Stimulated activated CD4-positive, alpha-beta T cell treated with anti-CD3 and anti-CD28 coated beads, TNF-alpha, amount 100 ng/mL, for 24 hours (primary cell): ENCODE measurements at places on chromosomes 1 and 21.
A peak's percentile ranks its signal among the peaks of the same experiment; 100 is the strongest.

DNA sequence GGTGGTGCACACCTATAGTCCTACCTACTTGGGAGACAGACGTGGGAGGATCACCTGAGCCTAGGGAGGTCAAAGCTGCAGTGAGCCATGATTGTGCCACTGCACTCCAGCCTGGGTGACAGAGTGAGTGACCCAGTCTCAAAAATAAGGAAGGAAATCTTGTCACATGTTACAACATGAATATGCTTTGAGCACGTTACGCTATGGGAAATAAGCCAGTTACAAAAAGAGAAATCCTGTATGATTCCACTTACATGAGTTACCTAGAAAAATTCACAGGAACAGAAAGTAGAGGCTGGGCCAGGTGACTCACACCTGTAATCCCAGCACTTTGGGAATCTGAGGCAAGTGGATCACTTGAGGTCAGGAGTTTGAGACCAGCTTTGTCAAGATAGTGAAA, 6.7 kb upstream of the PADI6 start:
- no peak for DNase-seq

- no peak for DNase-seq
Measured at GRCh38 chr1:183226361-183226760, 40.3 kb downstream of the LAMC2 start.

- DNase-seq: no peak
Measured at GRCh38 chr21:8992731-8993174, 1528.6 kb upstream of the TPTE start.

- DNase-seq: no peak
Measured at GRCh38 chr1:165443539-165444311, 1.2 kb downstream of the RXRG start.

DNA sequence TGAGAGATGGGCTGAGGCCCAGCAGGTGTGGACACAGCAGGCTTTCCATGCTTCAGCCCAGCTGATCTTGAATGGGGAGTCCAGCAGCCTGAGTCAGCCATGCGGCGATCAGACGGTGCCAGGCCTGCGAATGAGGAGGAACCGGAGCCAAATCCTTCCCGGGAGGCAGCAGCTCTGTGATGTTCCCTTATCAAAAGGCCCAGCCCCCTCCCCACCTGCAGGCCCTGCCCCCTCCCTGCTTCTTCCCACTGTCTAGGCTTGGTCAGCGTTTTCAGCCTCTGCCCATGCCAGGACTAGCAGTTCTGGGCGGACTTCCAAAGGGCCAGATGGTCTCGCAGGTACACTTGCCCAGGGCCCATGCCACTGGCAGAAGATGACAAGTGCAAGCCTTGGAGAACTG, 253.8 kb downstream of the KAZN start:
- DNase-seq: no peak

GRCh38 chr1:26254404-26254803, 20.4 kb downstream of the CEP85 start:
- DNase-seq: no peak

DNA sequence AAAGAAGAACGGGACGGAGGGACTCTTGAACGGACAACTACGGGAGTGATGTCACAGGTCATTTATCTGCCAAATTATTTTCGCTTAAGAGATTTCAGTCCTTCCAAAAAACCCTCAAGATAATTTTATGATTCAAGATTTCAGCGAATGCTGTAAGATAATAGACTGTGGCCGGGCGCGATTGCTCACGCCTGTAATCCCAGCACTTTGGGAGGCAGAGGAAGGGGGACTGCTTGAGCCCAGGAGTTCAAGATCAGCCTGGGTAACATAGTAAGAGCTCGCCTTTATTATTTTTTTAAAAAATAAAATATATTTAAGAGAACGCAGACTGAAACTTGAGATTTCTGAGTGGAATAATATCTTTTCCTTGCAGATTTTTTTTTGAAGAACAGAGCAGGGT, 609 bp downstream of the RWDD2B start:
- DNase-seq: no peak

DNA sequence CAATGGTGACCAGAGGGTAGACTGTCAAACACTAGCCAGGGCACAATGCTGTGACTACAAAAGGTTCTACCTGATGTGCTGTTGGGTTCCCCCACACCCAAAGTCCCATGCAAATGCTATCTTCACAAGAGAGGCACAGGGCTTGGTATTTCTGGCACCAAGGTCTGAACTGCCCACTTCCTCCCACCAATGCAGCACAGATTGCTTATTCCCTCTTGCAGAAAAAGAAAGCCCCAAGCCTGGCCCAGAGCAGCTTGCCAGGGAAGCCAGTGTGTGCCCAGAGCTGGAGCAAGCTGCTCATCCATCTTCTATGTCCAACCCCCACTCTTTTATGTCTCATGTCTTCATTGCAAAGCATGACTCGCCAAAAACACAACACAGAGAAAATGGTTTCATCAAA, 149.4 kb upstream of the CAMK1G start:
- no peak for DNase-seq

DNA sequence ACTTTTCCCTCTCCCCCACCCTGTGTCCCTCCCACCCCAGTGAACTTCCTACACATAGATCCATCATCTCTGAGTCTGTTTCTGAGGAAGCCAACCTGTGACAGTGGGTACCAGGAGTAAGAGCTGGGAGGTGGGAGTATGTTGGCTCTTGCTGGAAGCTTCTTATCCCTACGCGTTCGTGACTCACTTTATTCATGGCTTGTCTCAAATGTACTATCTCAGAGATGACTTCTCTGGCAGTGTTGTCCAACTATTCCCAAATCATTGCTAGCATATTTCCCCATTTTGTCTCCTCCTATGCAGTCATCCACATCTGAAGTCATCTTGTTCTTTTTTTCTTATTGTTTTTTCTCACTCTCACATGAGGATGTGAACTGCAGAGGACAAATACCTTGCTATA, 88.0 kb downstream of the HIVEP3 start:
- DNase-seq: no peak

- no peak for DNase-seq
Measured at GRCh38 chr1:184553845-184554244, 167.0 kb downstream of the C1orf21 start.

- DNase-seq: no peak
Measured at GRCh38 chr1:212970085-212970484, 19.7 kb downstream of the VASH2 start.

DNA sequence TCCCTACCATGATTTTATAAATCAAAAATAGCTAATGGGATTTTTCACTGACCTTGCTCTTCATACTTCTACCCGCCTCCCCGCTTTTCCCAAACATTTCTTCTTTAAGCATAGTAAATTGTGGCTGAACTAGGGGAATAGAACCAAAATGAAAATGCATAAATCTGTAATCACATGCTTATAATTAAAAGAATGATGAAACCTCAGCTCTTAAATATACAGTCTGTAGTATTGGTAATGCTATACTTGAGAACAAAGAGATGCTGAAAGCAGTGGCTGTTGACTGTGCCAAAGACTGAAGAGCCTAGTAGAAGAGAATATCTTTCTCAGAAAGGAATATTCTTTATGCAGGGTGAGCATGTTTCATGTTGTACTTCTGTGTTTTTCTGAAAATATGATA, 249.1 kb downstream of the GREM2 start:
- DNase-seq: no peak

DNA sequence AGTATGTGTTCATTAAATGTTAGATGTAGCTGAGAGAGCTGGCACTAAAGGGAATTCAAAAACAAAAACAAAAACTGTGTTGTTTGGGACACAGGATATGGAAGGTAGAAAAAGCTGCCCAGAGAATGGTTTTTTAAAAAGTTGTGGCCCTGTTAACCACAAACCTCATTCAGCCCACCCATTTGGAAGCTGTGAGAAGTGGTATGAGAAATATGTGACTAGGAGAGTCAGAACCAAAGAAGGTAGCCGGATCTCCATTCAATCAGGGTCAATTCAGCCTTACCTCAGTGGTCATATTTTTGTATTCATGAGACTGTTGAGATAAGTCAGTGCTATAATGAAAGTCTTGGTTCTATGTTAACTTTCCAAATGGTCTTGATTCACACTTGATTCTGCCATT, 29.8 kb upstream of the CACYBP start:
- DNase-seq: no peak

DNA sequence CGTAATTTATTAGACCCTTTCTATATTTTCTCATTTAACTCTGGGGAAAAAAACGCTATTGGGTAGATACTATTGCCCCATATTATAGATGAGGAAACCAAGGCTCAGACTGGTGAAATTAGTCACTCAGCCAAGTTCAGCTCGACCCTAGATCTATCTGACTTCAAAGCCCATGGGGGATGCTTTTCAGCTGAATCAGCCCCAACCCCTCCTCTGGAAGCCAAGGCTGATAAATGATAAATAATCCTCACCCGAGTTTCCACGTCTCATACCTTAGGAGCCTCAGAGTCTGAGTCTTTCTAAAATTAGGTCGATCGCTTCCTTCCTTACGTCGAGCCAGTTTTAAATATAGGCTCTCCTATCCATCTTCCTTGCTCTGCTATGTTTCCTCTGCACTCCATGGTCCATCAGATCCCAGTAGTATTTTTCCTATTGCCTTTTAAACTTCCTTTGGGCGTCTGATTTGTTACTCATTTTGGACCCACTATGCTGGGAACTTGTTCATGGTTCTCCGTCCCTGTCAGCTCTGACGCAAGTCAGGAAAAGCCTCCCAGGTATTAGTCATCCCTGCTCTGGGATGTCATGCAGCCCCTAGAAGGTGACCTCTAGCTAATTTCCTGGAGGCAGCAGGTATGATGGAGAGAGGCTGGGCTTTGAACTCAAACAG, 122.8 kb downstream of the PLPP3 start:
- no peak for DNase-seq

DNA sequence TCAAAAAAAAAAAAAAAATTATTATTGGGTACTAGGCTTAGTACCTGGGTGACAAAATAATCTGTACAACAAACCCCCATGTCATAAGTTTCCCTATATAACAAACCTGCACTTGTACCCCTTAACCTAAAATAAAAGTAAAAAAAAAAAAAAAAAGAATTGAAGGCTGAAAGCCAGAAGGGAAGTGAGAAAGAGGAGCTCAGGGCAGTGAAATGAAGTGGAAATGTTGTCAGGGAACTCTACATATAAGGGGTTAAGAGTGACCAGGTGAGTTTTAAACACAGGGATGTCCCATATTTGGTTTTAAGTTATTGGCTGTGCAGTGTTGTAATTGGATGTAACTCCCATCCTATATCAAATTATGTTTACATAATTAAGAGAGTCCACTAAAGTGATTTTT, 85.7 kb upstream of the ABCD3 start:
- DNase-seq: no peak

- no peak for DNase-seq
Measured at GRCh38 chr1:185077374-185077773, 32.0 kb downstream of the RNF2 start.

- no peak for DNase-seq
Measured at GRCh38 chr1:15008783-15009729, 144.5 kb upstream of the TMEM51 start.

DNA sequence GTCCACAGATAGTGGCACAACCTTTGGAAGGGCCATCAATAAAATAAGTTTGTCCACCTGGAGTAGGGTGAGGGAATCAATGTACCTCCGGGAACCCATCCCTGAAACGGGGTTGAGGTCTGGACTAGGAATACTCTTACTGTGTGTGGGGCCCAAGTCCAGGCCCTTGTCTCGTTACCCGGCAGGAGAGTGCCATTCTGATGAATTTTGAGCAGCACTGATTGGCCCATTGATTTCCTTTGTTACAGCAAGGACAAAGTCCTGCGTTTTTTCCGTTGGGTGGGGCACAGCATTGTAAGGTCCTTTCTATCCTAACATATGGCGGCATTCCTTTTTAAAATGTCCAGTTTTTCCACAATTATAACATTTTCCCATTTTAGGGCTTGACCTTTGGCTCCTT, 75.2 kb downstream of the AXDND1 start:
- no peak for DNase-seq

DNA sequence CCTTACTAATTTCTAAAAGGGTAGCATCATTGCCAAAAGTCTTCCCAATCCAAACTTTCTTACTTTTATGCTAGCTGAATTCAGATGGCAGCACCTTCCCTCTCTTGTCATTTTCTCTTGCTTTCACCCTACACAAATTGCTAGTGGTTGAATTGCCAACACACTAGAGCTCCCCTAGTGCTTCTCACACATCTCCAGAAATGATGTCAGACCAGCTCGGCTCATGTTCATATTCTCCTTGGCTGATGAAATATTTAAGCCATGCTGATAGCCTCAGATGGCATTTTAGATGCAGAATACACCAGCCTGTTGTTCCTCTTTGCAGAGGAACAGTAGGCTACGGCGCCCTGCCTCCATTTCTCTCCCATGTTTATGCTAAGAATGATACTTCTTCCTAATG, 256.9 kb downstream of the PTBP2 start:
- no peak for DNase-seq

GRCh38 chr1:204499511-204500468, 5.2 kb upstream of the PIK3C2B start:
- DNase-seq: no peak

DNA sequence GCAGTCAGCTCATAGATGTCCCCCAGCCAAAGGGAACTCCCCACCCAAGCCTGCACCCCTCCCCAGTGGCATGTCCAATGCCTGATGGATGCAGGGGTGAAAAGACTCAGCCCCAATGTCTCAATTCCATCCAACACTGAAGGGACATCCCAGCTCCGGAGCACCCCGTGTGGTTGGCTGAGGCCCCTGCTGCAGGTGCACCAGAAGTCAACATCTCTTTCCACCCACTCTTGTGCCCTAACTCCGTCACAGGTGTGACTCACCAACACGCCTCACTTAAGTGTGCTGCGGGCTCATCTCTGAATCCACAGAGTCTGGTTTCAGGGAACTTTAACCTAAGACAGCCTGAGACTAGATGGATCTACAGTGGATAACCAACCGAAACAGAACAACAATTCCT, 40.9 kb upstream of the ZBTB18 start:
- DNase-seq: peak; percentile 6

- no peak for DNase-seq
Measured at GRCh38 chr1:91791691-91792488, 94.1 kb downstream of the TGFBR3 start.

GRCh38 chr1:89681045-89681729, 48.3 kb downstream of the LRRC8C start:
- no peak for DNase-seq

DNA sequence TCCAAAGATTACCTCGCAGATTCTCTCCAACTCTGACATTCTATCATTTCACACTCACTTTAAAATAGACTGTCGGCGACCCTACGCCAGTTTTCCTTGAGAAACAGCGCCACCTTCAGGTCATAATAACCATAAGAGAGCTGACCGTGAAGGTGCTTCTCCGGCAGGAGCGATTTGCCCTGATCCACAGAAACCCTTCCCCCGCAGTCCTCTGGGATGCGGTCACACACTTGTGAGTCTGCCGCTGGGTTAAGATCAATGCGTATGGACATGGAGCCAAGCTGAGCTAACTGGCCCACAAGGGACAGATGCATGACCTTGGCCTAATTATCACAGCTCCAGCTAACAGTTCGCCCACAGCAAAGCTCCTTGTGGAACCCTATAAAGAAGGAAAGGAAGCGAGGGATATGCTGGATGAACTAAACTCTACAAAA, 32.8 kb upstream of the IFNAR2 start:
- peak; percentile 40 for DNase-seq

GRCh38 chr1:3219791-3220467, 150.9 kb downstream of the PRDM16 start:
- no peak for DNase-seq
